ENCODE measurements at places on chromosomes 11 and 22.

- no peaks in the 10 kb centered on the region for H3K27me3 ChIP-seq
- no peak overlapping the region for H3K27ac ChIP-seq
- H3K4me3 ChIP-seq = no peak overlapping the region
- no peaks in the 10 kb centered on the region for H3K36me3 ChIP-seq
These were observed 222.5 kb upstream of the KIRREL3 start for GRCh38 chr11:127223026-127223425.

DNA sequence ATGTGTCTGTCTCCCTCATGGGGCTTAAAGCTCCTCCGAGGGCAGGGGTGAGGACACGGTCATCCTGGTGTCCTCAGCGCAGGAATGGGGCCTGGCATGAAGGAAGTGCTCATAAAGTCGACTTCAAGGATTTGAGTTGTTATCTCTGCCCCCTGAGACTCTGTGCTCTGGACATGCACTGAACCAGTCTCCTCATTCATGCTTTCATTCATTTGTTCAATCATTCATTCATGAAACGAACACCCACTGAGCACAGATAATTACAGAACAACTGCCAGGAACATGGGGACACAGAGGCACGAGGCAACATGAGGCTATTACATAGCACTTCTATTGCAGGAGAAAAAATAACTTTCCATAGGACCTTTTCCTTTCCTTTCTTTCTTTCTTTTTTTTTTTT is 16.5 kb downstream of the TMPRSS6 start:
- no peak for DNase-seq
- peaks cover 37% of the 10 kb centered on the region for H3K4me1 ChIP-seq
- H3K36me3 ChIP-seq = peaks cover 1% of the 10 kb centered on the region
- H3K27ac ChIP-seq = no peak overlapping the region
- H3K27me3 ChIP-seq = no peaks in the 10 kb centered on the region

GRCh38 chr11:122804796-122805195 is 33.5 kb upstream of the CRTAM start:
- peaks cover 3% of the 10 kb centered on the region for H3K36me3 ChIP-seq
- H3K27me3 ChIP-seq = peaks cover 2% of the 10 kb centered on the region
- DNase-seq = no peak
- peaks cover 31% of the 10 kb centered on the region for H3K4me1 ChIP-seq
- H3K27ac ChIP-seq = no peak overlapping the region

GRCh38 chr11:36672815-36673450 is 74.9 kb upstream of the RAG2 start:
- H3K36me3 ChIP-seq = no peaks in the 10 kb centered on the region
- no peak overlapping the region for H3K4me3 ChIP-seq
- H3K4me1 ChIP-seq = no peaks in the 10 kb centered on the region
- no peak for DNase-seq

DNA sequence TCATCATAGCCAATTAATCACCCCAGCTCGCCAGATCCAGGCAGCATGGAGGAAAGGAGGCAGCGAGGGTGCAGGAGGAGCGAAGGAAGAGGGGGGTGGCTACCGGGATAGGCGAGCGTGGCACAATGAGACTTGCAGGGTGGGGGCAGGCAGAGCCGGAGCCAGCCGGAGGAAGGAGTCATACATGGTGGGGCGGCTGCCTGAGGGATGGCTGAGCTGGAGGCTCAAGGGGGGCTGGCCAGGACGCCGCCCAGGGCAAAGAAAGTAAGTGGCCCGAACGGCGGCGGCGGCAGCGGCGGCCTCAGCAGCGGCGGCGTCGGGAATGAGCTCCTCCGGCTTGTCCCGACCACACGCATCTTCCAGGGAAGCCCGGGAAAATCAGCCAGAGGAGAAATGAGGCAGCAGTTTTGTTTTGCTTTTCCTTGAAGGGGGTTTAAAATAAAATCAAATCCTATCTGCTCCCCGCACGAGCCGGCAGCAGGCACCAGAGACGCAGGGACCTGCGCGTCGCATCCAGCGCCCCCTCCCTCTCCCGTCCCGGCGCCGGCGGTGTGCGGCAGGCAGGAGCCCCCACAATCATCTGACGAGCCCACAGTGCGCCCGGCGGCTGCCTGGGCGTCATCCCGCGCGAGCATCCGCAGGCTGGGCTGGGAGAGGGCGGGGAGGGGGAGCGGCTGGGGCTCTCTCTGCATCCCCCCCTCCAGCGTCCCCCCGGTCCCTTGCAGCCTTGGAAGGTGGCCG is 263.6 kb downstream of the CTTN start:
- peaks cover 12% of the 10 kb centered on the region for H3K27me3 ChIP-seq
- H3K36me3 ChIP-seq = no peaks in the 10 kb centered on the region
- no peak overlapping the region for H3K27ac ChIP-seq
- H3K4me3 ChIP-seq = no peak overlapping the region
- H3K4me1 ChIP-seq = no peaks in the 10 kb centered on the region
- DNase-seq = no peak

- H3K4me1 ChIP-seq = peaks cover 5% of the 10 kb centered on the region
- H3K27ac ChIP-seq = no peak overlapping the region
- no peaks in the 10 kb centered on the region for H3K36me3 ChIP-seq
- no peaks in the 10 kb centered on the region for H3K27me3 ChIP-seq
- no peak overlapping the region for H3K4me3 ChIP-seq
These were observed 33.1 kb upstream of the SMPD1 start for GRCh38 chr11:6357222-6357621.

- no peak overlapping the region for H3K4me3 ChIP-seq
- peaks cover 4% of the 10 kb centered on the region for H3K36me3 ChIP-seq
- H3K4me1 ChIP-seq = peaks cover 5% of the 10 kb centered on the region
- H3K27ac ChIP-seq = no peak overlapping the region
- DNase-seq = no peak
These were observed 43.1 kb upstream of the GCAT start for GRCh38 chr22:37764622-37765021.

GRCh38 chr22:49962012-49962750 is 1.6 kb downstream of the PIM3 start:
- peak overlapping the region; percentile 95 for H3K27ac ChIP-seq
- H3K36me3 ChIP-seq = peaks cover 29% of the 10 kb centered on the region
- H3K4me3 ChIP-seq = peak overlapping the region; percentile 90
- peak; percentile 72 for DNase-seq
- peaks cover 27% of the 10 kb centered on the region for H3K4me1 ChIP-seq

- no peaks in the 10 kb centered on the region for H3K4me1 ChIP-seq
- no peaks in the 10 kb centered on the region for H3K36me3 ChIP-seq
- H3K27me3 ChIP-seq = peaks cover 6% of the 10 kb centered on the region
- H3K4me3 ChIP-seq = no peak overlapping the region
These were observed 57.6 kb downstream of the PLEKHA7 start for GRCh38 chr11:16956538-16957153.

GRCh38 chr22:36736701-36737320 is 33.3 kb upstream of the CACNG2 start:
- no peak overlapping the region for H3K4me3 ChIP-seq
- H3K36me3 ChIP-seq = no peaks in the 10 kb centered on the region
- H3K27ac ChIP-seq = no peak overlapping the region
- H3K4me1 ChIP-seq = no peaks in the 10 kb centered on the region
- DNase-seq = no peak

DNA sequence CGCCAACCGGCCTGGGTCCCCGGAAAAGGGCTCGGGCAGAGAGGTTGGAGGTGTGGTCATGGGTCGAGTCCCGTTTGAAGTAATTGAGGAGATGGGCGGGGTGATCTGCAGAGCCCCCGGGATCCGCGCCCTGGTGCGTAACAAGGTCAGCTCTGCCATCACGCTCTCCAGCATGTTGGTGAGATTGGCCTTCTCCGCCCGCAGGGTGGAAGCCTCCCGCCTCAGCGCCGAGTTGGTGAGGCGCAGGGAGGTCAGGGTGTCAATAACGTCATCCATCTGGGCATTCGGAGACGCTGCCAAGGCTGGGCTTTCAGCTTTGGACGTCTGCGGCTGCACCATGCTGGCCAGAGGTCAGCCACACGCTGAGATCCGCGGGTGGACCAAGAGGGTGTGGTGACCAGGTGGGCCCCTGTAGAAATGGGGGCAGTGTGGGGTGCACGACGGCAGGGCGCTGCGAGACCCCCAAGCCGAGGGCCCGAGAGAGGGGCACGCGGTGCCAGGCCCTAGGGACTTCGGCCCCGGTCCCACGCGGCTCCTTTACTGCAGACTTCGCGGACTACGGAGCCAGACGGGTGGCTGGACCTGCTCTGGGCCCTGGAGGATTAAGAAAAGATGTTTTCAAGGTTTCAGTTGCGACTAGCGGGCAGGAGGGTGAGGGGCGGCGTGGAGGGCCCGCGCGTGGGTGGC is 672 bp downstream of the RTL6 start:
- no peaks in the 10 kb centered on the region for H3K27me3 ChIP-seq
- H3K4me1 ChIP-seq = peaks cover 30% of the 10 kb centered on the region
- H3K4me3 ChIP-seq = peak overlapping the region; percentile 81

DNA sequence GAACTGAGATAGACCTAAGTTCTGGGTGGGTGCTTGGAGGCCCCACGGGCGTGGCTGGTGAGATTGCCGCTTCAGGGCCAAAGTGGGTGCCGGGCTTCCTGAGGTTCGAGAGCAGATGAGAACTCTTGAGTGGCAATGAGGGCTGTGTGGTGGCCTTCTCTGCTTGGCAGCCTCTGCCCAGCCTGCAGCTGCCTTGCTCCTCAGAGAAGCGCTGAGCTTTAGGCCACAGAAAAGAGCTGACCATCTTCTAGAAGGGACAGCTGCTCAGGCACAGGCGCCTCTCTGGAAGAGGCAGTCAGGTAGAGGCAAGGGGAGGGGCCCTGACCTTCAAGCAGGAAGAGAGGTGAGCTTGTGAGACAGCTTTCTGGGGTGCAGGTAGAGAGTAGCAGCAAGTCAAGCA is 72.8 kb downstream of the MED15 start:
- H3K27ac ChIP-seq = peak overlapping the region; percentile 55
- H3K4me1 ChIP-seq = peaks cover 8% of the 10 kb centered on the region
- no peak for DNase-seq
- H3K27me3 ChIP-seq = no peaks in the 10 kb centered on the region
- H3K4me3 ChIP-seq = no peak overlapping the region

DNA sequence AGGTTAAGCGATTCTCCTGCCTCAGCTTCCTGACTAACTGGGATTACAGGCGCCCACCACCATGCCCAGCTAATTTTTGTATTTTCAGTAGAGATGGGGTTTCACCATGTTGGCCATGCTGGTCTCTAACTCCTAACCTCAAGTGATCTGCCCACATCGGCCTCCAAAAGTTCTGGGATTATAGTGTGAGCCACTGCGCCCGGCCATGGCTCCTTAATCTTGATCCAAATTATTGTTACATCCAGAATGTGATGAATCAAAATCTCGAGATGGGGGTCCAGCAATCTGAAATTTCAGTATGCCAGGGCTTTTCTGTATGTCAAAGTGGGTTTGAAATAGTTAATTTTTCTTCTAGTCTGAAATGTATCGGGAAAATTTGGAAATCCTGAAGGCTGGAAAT is 3.7 kb downstream of the RPL27A start:
- no peak overlapping the region for H3K27ac ChIP-seq
- peaks cover 70% of the 10 kb centered on the region for H3K36me3 ChIP-seq
- no peak for DNase-seq
- peak overlapping the region; percentile 22 for H3K4me3 ChIP-seq
- peaks cover 63% of the 10 kb centered on the region for H3K4me1 ChIP-seq
- no peaks in the 10 kb centered on the region for H3K27me3 ChIP-seq

- no peak for DNase-seq
- no peak overlapping the region for H3K4me3 ChIP-seq
- peaks cover 5% of the 10 kb centered on the region for H3K4me1 ChIP-seq
- H3K36me3 ChIP-seq = no peaks in the 10 kb centered on the region
- H3K27me3 ChIP-seq = no peaks in the 10 kb centered on the region
These were observed 43.3 kb downstream of the ARRB1 start for GRCh38 chr11:75308116-75308515.

GRCh38 chr11:8867931-8868631 is 42.9 kb upstream of the AKIP1 start:
- H3K27ac ChIP-seq = no peak overlapping the region
- DNase-seq = no peak
- H3K4me1 ChIP-seq = no peaks in the 10 kb centered on the region

DNA sequence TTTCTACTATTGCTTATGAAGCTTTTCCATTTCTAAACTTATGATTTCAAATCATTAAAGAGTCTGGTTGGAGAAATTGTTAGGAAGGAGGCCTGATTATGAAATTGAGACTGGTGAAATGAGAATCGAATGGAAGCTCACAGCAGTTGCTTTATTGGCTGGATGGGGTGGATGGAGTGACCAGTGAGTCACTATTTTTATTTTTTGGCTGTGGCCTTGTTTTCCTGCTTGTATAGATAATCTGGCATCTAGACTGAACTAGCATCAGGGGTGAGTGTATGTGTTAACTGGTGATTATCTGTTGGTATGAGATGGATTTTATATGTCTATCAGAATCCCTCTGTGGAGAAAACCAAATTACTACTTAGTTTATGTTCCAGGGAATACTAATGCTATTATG is 36.2 kb downstream of the UVRAG start:
- DNase-seq = no peak
- H3K4me3 ChIP-seq = no peak overlapping the region
- H3K27me3 ChIP-seq = no peaks in the 10 kb centered on the region
- peaks cover 2% of the 10 kb centered on the region for H3K36me3 ChIP-seq

DNA sequence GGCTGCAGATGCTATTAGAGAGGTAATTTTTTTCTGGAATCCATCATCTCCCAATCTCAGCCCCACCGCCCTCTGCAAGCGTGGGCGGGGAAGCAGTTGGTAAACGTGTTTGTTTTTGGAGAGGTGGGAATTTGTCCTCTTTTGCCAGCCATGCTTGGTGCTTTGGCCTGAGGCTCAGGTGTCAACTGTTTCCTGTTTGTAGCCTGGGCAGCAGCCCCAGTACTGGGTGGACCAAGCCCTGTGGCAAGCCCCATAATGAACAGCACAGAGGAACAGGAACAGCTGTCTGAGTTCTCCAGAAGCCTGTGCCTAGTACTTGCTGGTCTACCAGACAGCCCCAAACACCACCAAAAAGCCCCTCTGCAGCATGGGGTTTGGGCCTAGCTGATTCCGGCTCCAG is 39.6 kb downstream of the POU2F3 start:
- H3K4me3 ChIP-seq = no peak overlapping the region
- no peaks in the 10 kb centered on the region for H3K4me1 ChIP-seq
- DNase-seq = no peak
- no peaks in the 10 kb centered on the region for H3K36me3 ChIP-seq
- H3K27ac ChIP-seq = no peak overlapping the region

DNA sequence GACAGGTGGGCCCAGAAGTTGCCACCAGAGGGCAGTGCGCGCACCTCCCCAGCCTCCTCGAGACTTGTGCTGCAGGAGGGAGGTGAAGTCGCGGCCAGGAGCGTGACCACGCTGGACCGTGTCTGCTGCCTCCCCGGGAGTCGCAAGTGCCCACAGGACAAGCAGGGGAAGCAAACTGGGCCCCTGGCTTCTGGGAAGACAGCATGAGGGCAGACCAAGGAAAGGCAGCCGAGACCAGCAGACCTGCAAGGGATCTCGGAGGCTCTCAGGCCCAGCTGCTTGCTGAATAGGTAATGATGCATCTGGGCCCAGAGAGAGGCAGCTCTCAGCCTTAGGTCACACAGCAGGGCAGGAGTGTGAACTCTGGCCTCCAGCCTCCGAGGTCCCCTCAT is 17.0 kb upstream of the IL2RB start:
- DNase-seq = peak; percentile 72
- H3K36me3 ChIP-seq = peaks cover 4% of the 10 kb centered on the region
- H3K27me3 ChIP-seq = peaks cover 4% of the 10 kb centered on the region
- H3K4me1 ChIP-seq = peaks cover 78% of the 10 kb centered on the region

- peak; percentile 2 for DNase-seq
- H3K27ac ChIP-seq = peak overlapping the region; percentile 87
- H3K4me3 ChIP-seq = peak overlapping the region; percentile 91
- peaks cover 28% of the 10 kb centered on the region for H3K4me1 ChIP-seq
These were observed 444 bp downstream of the CWF19L2 start for GRCh38 chr11:107457205-107457557.
